ENCODE measurements at places on chromosomes 7 and 10.
A peak's percentile ranks its signal among the peaks of the same experiment; 100 is the strongest.

DNA sequence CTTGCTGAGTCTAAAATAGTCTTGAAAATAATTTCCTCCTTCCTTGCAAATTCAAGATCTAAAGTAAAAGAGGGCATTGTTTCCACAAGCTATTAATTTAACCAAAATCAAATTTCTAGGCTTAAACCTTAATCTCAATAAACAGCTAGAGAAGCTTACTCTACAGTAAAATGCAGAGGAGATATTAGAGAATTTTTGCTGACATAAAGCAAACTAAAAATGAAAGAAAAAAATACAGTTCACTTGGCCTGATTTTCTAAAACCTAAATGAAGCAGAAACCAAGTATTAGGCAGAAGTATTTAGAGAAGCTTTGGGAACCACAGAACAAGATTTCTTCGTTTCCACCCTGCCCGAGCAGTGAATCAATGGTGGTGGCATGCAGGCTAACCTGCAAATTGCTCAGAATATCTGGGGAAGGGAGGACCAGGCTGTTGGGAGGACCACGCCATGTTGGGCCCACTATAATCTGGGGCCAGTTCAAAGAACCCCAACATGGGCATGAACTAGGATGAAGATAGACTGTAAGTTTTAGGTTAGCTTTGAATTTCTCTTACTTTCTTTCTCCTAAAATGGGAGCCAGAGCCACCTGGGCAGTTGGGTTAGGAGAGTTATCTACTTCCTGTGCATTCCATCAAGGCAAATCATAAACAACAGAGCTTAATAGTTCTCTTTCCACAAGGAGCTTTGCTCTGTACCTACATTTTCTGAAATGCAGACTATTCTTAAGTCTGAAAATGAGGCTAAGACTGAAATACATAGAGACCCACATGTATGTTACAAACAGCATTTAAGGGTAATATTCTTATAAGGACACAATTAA is 4.1 kb downstream of the LAMB1 start:
- DNase-seq: no peak

- peak; percentile 54 for DNase-seq
Measured at GRCh38 chr10:127945341-127945758, 38.4 kb downstream of the PTPRE start.

DNA sequence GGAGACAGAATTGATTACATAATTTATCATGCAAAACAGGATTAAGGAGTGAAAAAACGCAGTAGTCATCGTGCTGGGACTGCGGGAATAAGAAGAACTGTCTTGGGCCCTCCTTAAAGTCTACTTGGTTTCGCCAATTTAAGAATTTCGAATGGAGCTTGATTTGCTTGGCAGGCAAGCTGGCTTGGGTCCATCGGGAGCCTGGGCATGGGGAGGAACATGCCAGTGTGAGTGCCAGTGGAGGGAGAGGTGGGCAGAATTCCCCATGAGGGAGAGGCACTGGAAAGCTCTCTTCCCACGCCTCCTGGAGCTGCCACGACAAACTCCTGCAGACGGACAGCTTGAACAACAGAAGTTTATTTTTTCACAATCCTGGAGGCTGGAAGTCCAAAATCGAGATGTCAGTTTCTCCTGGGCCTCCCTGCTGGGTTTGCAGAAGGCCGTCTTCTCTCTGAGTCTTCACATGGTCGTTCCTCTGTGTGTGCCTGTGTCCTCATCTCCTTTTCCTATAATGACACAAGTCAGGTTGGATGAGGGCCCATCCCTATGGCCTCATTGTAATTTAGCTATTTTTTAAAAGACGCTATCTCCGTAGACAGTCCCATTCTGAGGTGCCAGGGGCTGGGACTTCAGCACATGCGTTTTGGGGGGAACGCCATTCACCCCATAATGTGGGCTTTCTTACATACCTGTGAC is 528.7 kb upstream of the DPP6 start:
- DNase-seq: no peak

DNA sequence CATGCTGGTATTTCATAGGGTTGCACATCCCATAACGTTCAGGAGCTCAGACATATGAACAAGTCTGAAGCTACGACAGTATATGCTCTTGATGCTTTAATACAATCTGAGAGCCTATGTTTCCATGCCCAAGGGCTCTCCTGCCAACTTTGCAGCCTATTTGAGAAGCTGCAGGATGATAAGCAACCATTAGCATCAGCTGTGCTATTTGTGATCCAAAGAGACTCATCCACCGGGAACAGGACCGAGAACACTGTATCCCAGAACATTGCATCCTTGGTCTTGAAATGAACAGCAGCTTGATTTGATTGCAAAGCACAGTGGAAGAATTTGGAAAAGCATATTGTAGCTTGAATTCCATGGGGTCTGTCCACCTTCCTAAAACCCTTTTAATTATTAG is 156.2 kb upstream of the PTER start:
- DNase-seq: no peak

DNA sequence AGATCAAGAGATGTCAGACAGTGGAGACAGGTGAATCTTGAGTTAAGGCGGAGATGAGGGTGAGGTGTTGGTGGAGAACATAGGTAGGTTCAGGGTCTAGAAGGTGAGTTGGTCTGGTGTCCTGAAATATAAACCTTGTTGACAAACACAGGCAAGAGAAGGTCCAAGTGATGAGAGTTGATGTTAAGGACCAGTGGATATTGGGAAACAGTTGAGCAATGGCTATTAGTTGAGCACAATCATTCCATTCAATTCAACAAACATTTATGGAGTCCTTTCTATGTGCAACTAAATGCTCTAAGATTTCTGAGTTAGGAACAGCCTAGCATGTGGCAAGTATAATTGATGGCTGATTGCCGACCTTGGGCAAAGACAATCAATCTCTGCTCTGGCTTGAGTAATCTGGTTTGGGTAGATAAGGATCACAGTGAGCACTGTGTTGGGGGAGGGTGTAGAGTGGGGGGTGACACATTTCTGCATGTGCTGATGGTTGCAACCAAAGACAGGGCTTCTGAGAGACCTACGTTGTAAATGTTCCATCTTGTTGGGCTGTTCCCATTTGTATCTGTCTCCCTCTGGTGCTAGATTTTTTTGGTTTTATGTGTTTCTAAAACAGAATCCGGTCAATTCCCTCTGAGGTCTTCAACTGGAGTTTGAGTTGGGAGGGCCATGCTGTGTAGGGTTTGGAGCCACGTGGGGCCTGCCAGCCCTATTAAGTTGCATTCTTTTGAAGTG is 201.1 kb downstream of the BAMBI start:
- no peak for DNase-seq

- DNase-seq: no peak
Measured at GRCh38 chr10:129745186-129745750, 218.8 kb downstream of the EBF3 start.

GRCh38 chr7:141221007-141221612 is 147.2 kb downstream of the TMEM178B start:
- DNase-seq: no peak

- DNase-seq: peak; percentile 86
Measured at GRCh38 chr10:17038627-17039026, 91.0 kb downstream of the CUBN start.

Measured in right atrium auricular region (tissue), 2 donors.